ENCODE measurements at places on chromosomes 16 and 17. TPM values are rescaled to one million over a fixed set of nuclear protein-coding genes. Genes with fewer than 3 reads are reported as not detected.
A peak's percentile ranks its signal among the peaks of the same experiment; 100 is the strongest.

DNA sequence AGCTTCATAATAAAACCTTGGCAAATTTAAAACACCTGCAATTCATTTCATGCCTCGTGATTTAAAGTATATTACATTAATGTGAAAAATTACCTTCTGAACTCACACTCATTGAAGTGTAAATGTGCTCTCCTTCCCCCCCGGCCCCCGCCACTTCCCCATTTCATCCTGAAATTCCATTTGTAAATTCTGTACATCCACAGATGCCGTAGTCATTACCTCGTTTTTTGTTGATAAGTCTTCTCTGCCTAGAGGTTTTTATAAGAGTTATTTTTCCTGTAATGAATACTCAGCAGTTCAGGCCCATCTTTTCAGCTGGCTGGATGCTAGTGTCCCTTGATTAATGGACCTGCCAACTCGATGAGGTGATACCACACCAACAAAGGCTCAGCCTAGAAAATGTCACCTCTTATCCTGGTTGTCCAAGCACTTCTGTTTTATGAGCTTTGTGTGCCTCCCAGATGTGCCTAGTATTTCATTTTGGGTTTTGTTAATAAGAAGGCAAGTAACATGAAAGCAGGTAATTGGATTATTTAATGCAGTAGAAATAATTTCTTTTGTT, 64.8 kb upstream of the KIFC3 start:
- no peak for DNase-seq

- DNase-seq = no peak
Observed at GRCh38 chr17:77414811-77415400, 274.1 kb downstream of the SEC14L1 start.

- no peak for DNase-seq
Observed at GRCh38 chr17:78599419-78599818, 22.2 kb upstream of the DNAH17 start.

- no peak for DNase-seq
Observed at GRCh38 chr17:80558046-80558445, 13.4 kb downstream of the RPTOR start.

- DNase-seq = no peak
Observed at GRCh38 chr17:3980381-3981014, 16.3 kb upstream of the ATP2A3 start.

- no peak for DNase-seq
Observed at GRCh38 chr16:17899141-17899540, 428.4 kb upstream of the XYLT1 start.

DNA sequence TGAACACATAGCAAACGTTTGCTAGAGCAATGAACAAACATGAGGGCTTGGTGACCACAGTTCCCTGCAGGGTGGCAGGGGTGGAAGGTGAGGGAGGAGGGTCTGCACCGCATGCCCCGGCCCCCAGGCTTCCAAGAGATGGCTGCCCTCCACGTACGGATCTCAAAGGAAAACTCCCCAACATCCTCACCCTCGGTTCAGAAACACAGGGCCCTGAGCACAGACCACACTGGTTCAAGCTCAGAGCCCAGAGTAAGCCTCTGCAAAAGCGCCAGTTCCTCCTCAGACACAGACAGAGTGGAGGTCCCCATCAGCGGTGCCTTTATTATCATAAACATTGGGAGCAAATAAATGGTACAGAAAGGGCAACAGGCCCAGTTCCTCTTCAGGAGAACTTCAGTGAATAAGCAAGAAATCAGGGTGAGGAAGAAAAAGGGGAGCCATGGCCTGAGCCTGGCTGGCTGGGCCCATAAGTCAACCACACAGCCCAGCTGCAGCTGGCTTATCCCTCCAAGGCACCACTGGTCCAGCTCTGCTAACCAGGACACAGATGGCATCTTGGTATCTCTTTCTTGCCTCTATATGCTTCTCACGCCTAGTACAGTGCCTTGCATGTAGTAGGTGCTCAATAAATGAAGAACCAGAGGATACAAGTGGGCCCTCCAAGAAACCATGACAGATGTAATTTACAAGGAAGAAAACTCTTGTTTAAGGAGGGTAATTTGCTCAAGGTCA, 11.0 kb downstream of the MPO start:
- DNase-seq = no peak

- DNase-seq = no peak
Observed at GRCh38 chr16:15903960-15904359, 15.6 kb upstream of the CEP20 start.

DNA sequence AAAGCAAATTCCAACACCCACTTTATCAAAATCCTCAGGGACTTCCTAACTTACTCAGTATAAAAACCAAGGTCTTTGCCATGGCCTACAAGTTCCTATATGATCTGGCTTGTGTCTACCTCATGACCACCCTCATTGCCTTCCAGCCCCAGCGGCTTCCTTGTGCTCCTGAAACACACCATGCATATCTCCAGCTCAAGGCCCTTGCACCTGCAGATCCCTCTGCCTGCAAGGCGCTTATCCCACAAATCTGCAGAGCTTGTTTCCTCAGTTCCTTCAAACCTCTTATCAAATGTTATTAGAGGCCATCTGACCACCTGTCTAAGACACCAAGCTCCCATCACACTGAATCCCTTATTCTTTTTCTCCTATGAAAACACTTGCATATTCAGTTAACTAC, 2.6 kb downstream of the BBS2 start:
- DNase-seq = no peak

DNA sequence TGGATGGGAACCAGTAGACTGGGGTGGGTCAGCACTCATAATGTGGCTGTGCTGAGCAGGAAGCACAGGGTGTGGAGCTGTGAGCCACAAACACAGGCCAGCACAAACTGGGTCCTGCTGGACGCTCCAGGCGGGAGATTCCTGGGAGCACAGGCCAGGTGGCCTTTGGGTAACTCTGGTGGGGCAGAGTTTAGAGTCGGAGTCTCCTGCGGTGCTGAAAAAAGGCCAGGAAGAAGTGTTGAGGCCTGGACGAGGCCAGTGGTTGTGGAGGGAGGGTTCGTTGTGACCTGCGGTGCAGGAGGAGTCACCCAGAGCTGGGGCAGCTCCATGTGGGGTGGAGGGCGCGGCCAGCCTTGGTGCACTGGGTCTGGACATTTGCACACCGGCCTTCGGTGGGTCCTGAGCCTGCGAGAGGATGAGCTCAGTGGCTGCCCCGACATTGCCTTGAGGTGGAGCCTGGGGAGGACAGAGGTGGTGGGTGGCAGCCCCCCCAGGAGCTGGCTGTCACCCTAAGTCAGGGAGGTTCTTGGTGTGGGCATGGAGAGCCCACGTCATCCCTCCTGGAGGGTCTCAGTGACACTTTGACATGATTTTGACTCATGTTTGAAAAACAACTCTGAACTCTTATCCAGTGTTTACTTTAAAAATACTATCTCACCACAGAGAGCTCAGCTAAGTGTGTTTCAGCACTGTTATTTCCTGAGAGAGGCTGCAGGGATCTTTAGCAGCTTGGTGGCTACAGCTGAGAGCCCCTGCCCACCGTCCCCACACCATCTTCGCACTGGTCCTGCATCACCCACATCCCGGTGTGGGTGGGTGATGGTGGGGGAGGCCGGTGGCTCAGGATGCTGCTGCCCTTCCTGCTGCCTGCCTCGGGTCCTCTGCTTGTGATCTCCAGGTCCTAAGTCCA, 98.7 kb downstream of the NPIPB11 start:
- DNase-seq = no peak

DNA sequence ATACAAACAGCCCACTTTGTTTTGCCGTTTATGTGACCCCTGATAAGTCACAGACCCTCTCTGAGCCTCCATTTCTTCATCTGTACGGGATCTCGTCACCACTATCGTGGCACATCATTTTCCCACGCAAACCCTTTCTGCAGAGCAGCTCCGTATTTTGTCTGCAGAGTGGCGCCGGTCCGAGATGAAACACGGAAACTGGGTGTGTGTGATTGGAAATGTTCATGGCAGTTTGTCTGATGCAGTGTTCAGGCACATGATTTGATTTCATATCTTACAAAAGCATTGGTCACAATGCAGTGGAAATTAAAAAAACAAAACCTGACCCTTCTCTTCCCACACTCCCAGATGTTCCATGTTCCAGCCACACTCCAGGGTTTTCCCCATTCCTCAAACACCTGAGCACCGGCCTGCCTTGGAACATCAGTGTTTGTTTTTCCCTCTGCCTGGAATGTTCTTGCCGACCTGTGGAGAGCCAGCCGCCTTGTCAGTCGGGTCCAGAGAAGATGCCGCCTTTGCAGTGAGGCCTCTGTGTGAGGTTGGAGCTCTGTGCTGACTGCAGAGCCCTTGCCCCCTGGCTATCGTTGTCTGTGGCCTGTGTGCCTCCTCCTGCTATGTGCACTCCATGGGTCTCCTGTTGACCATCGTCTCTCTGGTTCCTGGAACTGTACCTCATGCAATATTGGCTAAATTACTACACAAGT, 39.2 kb downstream of the NT5M start:
- DNase-seq = peak; percentile 81

The CASKIN1 gene
- under 0.01 TPM for total RNA-seq

The KRTAP9-2 gene
- total RNA-seq = not detected

The CCNF gene
- total RNA-seq = 15.0 TPM

The WFIKKN1 gene
- total RNA-seq = 0.20 TPM

Measured in lung microvascular endothelial cell (primary cell).